ENCODE measurements at places on chromosomes 5 and 9.

DNA sequence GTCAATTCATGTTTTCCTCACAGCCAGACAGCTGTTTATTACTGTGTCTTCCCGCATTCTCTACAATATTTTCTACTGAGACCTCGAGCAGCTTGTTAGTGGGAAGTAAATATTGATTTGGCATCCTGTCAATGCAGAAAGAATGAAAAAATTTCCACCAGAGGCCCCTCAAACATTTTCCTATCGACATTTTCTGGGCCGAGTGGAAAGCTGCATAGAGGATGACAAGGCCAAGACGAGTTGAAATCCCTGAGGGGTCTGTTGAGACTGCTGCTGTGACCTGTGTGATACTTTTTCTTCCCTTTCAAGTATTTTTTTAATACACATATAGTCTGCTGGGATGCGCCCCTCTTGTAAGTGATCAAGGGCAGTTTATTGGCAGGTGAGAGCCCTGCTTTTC is 91.4 kb upstream of the SH3GL2 start:
- DNase-seq: no peak

DNA sequence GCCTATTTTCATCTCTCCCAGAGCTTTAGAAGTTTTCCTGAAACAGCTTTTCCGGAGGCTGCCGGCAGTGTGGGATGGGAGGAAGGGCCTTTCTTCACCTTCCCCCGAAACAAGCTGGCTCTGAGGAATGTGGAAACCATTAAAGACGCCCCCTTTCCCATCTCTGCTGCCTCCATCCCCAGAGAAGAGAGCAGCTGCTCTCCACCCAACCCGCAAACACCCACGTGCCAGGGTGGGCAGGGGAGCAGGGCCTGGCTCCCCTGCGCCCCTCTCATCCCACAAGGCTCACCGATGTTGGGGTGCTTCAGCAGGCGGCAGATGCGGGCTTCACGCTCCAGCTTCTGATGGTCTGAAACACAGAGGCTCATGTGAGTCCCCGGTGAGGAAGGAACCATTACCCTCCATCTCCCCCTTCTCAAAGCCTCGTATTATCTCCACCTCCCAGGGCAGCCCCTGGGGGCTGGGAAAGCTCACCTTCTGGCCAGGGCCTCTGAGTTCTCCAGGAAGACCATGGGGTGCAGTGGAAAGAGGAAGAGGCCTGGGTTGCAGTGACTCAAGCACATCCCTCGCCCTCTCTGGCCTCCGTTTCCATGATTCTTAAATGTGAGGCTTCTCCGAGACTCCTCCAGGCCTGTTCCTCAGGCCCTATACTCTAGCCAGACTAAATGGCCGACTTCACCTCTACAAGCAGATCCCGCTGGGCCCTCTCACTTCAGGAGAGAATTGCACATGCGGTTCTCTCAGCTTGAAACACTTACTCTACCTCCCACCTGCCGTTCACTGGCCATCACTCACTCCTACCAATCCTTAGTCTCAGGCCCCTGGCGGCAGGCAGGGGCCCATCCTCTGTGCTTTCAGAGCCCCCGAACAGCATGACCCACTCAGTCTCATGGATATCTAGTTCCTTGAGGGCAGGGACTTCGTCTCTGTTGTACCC is 24.6 kb downstream of the CAMK2A start:
- DNase-seq: no peak

DNA sequence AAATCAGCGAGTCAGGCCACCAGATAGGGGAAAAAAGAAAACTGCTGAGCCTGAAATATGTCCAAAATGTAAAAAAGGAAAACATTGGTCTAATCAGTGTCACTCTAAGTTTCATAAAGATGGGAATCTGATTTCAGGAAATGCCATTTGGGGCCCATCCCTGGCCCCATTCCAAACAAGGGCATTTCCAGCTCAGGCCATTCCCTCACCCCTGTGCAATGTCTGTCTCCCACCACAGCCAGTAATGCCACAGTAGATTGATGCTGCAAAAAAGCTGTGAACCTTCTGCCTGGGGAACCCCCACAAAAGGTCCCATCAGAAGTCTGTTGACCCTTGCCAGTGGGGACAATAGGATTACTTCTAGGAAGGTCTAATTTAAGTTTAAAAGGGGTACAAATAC is 199.6 kb downstream of the YTHDC2 start:
- no peak for DNase-seq

DNA sequence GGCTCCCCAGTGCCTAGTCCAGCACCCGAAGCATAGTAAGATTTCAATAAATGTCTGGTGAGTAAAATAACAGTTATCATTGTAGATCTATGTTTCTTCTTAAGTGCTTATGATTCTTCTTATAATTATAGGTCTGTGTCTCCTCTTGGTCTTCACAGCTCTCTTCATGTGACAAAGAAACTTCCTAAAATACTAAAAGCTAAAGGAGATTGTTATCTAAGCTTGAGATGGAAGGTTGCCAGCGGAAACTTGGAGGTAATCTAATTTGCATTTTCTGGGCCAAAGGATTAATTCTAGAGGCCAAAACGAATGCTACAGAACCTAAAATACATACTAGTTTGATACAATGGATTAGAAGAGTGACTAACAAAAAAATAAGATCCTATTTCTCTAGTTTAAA is 13.6 kb upstream of the ARHGAP26 start:
- DNase-seq: no peak

DNA sequence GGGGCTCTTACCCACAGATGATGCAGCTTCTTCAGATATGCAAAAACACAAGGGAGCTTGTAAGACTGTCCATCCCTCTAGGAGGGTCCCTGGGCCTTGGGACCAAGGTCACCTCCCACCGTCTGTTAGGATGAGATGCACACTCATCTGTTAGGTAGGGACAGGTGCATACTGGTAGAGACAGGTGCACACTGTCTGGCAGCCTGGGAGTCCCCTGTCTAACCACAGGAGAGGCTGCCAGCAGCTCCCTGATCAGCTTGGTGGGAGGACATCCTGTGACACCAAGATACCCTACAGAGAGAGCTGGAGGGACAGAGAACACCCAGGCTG is 13.2 kb downstream of the TSPAN17 start:
- no peak for DNase-seq

DNA sequence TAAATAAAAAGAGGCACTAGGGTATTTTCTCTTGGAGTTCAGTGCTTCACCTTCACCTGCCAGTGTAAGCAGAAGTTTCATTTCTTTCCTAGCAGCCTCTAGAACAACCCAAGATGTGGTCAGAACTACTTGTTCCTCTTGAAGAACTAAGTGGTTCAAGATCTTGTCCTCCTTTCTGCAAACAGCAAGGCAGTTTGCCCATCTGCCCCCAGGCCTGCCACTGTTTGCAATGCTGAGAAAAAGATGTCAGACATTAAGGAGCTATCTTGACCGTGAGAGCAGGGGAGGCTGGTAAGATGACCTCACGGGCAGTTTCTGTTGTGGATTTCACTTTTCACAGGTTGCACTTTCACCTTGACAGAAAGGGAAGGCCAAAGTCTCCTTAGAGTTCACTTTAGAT is 52.0 kb upstream of the KLF4 start:
- no peak for DNase-seq

DNA sequence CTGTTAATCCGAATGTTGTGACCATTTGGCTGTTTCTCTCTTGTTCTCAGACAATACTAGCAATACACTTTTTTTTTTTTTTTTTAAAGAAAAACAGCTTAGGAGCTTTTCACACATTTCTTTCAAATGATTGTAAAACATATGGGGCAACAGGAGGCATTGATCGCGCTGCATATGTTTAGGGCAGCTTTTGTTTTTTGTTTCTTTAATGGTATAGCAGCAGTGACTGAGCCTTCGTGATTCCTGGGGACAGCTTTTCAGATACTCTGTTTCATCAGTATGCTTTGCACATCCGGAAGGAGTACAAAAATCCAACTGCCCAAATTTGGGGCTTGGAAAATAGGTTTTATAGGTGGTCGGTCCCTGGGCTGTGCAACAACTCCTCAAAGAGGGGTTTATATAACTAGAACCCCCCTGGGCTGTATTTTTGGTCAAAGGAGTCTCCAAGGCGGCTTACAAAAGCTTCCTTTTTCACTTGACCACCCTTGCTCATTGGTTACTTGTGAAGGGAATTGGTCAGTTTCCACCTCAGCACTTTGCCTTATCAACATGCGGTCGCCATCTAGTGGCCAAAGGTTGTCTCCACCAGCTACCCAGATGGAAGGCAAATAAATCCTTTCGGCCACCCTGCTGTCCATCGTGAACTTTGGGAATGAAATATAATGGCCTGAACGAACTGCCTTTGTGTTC is 91.8 kb downstream of the PDE6A start:
- peak; percentile 46 for DNase-seq

DNA sequence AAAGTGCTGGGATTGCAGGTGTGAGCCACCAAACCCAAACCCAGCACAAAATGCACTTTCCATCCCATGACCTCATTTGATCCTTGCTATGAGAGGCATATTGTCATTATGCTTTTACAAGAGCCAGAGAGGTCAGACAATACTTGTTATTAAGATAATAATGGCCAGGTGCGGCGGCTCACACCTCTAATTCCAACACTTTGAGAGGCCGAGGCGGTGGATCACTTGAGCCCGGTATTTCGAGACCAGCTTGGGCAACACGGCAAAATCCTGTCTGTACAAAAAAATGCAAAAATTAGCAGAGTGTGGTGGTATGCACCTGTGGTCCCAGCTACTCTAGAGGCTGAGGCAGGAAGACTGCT is 55.9 kb upstream of the IL17B start:
- no peak for DNase-seq

DNA sequence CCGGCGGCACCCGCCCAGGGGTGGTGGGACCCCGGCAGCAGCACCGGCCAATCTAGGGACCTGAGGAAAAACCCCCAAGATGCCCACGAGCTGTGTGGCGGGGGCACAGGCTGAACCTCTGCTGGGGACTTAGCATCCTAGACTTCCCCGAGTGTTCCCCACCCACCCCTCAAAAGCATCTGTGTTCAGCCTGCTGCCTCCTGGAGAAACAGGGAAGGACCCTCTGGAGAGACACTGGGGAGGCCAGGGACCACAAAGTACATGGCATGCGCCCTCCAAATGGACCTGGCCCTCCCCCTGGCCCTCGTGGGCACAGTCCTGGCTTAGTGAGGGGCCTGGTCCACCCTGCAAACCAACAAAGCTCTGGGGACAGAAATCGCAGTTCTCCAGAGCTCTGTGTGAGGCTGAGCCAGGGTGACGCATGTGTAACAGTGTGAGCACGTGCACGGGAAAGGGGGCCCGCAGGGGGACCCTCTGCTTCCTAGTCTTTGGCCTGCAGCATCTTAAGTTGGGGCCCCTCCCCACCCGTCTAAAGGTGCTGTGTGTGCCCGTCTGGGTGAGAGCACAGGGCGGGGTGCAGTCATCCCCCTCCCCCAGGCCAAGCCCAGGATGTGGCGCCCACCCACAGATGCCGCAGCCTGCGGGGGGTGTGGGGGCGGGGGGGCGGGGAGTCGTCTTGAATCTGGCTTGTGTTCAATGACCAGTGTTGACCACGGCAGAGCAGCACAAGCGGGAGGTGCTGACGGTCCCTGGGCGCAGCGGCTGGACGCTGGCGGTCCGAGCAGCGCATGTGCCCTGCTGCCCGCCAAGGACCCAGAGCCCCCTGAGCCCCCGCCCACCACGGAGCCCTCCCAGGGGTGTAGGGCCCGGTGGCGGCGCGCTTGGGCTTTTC is 672 bp upstream of the KCNT1 start:
- no peak for DNase-seq

- DNase-seq: no peak
Observed at GRCh38 chr5:150342583-150342982, 14.9 kb upstream of the TCOF1 start.

DNA sequence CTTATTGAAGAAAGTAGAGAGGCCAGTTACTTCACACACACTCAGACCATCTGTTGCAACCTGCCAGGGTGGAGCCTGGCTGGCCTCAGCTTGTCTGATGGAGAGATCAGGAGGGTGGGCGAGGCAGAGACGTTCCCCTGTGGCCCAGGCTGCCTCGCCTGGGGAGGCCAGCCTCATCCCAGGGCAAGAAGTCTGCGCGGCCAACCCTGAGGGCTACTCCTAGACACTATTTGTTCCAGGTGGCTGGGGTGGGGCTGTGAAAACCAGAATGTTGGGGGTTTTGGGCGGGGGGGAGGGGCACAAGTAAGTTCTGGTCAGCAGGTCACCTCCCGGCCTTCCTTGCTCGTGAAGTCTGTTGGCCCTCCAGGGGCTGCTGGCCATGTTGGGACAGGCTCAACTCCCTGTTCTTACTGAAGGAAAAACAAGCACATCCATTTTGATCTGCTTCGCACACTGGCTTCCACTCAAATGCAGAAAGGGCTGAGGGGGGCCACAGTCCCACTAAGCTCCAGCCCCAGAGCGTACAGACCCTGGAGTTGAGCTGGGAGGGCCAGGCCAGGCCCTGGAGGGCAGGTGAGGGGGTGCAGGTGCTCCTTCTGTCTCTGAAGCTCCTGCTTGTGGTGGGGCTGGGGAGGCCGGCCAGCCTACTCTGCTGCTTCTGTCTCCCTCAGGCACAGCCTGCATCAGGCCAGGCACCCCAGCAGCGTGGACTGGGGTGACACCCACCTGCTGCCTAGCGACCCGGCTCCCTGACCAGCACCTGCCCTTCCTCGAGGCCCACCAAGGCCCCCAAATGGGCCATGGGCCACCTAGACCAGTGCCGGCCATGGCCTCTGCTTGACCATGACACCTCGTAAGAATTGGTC is 46.6 kb downstream of the SECISBP2 start:
- DNase-seq: no peak

DNA sequence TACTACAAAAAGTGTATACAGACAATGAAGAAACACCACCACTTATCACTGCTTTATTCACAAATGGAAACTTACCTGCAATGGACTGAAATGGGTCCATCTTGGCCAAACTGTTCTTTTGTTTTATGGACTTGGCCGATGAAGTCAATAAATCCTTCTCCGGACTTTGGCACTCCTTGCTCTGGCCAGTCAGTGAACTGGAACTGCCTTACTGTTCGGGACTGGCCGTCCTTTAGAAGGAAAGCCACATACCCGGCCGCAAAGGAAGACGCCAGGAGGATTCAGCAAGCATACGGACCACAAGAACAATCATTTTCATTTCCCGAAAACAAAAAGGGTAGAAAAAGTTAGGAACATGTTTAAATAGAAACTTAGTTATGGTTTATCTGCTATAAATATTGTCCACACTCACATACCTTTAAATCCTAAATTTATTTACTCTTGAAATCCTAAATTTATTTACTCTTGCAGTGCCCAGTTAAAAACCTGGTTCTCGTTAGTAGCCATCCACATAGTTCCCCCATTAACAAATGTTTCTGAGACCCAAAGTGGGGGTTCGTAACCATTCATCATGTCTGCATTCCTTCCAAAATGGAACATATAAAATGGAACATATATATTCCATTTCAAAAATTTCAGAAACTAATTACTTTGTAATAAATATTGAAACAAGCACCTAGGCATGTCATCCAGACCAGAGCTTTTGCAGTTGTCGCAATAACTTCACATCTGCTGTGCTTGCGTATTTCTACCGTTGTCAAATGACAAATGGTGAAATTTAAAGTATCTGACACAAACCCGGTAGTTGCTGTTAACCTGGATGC is 532.1 kb upstream of the DMAC1 start:
- DNase-seq: no peak

Data from hippocampal formation (tissue), 2 donors.